ENCODE measurements at places on chromosomes 12 and 14. TPM values are rescaled to one million over a fixed set of nuclear protein-coding genes. Genes with fewer than 3 reads are reported as not detected.

The SCN8A gene
- total RNA-seq: 0.02 TPM

The ASCL1 gene
- total RNA-seq: not detected

The BCL2L2 gene
- 21.2 TPM for total RNA-seq

The SMOC1 gene
- 70.6 TPM for total RNA-seq

The C12orf56 gene
- 0.40 TPM for total RNA-seq

The RTL1 gene
- not detected for total RNA-seq

GRCh38 chr14:28375295-28375694, 391.3 kb upstream of the FOXG1 start:
- DNase-seq: peak; percentile 25

DNA sequence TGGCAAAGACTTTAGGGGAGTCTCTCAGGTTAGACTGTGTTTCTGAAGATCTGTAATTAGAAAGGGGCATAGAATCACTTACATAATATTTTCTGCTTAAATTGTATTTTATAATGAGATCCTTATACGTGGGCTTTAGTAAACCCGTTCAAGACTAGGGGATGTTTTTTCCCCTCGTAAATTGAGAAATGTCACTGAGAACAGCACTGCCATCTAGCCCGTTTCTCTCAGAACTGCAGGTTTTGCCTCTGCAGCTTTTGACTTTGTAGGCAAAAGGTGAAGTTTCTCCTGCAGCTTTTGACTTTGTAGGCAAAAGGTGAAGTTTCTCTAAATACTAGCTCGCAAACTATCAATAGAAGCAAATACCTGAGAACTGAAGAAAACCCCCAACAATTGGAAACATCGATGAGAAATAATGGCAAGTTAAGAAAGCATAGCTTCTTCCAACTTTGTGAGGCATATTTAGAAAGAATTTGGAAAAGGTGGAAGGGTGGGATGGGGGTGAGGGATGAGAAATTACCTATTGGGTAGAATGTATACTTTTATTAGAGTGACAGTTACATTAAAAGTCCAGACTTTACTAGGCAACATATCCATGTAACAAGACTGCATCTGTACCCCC, 9.9 kb upstream of the ASPG start:
- no peak for DNase-seq

- DNase-seq: no peak
These were observed 67.4 kb downstream of the DDX51 start for GRCh38 chr12:132076711-132077110.

- no peak for DNase-seq
These were observed 252.3 kb downstream of the EFCAB11 start for GRCh38 chr14:89702073-89702875.

- peak; percentile 46 for DNase-seq
These were observed 10.5 kb downstream of the ARHGEF25 start for GRCh38 chr12:57621497-57622292.

GRCh38 chr12:9341260-9341585, 133.0 kb upstream of the PZP start:
- DNase-seq: no peak

DNA sequence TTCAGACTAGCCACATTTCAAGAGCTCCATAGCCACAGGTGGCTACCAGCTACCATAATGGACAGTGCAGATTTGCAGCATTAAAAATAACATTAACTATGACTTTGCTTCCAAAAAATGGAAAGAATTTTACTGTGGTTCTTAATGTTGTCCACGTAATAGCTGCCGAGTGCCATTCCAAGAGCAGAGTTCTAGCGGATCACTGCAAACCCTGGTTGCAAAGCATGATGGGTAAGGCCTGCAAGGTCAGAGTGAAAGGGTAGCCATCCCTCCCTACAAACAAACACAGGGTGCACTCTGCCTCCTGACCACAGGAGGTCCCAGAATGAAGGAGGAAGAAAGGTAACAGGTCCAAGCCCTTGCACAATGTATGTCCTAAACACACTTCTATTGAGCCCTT, 157.6 kb downstream of the DPF3 start:
- no peak for DNase-seq

DNA sequence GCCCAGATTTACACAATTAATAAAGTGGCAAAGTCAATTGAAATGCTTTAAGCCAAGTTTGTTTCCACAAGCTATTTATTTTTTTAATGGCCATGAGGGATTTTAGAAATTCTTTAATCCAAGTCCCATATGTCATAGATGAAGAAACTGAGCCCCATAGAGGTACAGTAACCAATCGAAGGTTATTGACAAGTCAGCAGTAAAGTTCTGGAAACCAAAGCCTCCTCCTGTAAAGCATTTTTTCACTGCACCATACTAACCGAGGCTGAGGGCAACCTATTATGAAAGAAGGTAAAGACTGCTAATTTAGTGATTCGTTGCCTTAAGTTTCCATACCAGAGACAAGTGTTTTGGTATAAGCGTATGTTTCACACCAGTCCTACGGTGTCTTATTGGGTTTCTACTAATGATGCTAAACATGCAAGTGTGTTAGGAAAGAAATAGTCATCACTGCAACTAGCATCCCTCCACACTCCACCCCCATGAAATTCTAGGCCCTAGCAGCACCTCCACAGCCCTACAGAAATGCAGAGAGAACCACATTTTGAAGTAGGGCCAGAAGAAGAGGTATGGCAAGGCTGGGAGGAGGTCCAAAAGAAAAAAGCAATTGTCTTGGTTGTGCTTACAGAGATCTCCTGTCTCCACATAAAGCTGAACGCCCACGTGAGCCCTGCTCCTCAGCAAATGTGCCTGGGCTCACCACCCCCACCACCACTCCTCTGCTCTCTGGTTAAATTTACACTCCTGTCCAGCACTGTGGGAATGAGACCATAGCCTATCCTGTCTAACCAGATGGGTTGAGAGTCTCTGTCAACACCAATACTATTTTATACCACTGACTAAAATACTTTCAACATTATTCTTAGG, 271.1 kb upstream of the G2E3 start:
- DNase-seq: no peak

GRCh38 chr14:54815016-54815415, 87.6 kb downstream of the GCH1 start:
- no peak for DNase-seq

DNA sequence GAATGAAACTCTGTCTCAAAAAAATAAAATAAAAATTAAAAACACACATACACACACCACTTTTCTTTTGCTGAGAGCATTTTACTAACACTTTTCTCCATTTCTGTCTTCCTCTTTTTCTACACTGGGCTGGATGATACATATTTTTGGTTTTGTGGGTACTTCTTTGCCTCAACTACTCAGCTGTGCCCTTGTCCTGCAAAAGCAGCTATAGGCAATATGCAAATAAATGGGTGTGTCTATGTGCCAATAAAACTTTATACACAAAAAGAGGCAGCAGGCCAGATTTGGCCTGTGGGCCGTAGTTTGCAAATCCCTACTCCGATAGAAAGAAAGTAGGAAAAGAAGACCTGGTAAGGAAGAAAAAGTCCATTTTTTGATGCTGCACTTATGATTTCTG, 6.5 kb downstream of the CLMN start:
- no peak for DNase-seq

- DNase-seq: no peak
These were observed 16.0 kb upstream of the ENDOU start for GRCh38 chr12:47741340-47741703.
